Stimulated activated CD4-positive, alpha-beta T cell treated with anti-CD3 and anti-CD28 coated beads, Interleukin-4, amount 100 ng/mL, for 24 hours (primary cell): ENCODE measurements at places on chromosomes 6 and 20.

DNA sequence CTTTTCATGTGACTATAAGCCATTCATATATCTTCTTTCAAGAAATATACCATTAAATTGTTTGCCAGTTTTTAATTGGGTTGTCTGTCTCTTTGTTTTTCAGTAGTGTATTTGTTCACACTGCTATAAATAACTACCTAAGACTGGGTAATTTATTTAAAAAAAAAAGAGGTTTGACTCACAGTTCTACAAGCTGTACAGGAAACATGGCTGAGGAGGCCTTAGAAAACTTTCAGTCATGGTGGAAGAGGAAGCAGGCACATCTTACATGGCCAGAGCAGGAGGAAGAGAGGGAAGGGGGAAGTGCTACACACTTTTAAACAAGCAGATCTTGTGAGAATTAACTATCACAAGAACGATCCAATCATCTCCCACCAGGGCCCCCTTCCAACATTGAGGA, 255.3 kb downstream of the EPM2A start:
- no peak for DNase-seq

DNA sequence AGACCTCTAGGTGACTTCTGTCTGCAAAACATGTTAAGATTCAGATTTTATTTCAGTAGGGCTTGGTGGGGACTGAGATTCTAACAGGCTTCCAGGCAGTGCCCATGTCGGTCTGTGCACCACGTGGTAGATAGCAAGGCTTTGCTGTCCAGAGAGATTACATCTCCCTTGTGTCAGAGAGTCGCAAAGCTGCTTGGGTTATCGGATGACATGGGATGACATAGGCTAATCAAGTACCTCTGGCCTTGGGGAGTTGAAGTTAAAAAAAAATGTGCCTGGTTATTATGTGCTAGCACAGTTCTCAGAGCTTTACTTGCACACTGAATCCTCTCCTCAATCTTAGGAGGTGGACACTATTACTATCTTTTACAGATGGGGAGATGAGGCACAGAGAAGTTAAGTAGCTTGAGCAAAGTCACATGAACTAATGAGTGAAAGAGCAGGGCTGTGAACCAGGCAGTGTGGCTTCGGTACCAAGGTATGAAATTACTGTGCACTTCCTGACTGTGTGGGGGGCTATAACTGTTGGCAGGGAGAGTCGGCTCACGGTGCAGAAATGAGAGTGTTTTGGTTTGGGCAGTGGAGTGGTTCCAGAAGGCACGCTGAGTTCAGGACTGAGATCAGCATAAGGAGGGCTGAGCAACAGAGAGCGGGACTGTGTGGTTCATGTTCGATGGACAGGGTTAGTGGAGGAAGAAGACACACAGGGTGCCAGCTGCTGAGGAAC, 41.1 kb downstream of the FARS2 start:
- DNase-seq = peak; percentile 58

DNA sequence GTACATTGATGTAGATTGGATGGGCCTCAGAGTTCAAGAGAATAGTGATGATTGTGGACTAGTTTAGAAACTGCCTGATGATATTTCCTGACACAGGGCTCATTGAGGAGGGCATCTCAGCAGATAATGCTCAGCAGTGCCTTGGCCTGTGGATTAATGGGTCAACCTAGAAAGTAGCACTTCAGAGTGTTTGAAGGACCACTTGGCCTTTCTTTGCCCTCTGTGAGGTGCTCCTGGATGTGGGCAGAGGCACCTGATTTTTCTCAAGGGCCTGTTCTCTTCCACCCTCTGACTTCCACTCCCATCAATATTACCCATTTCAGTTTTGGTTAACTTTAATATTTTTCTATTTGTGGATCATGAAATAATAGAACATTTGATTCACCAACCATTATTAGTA, 270.6 kb upstream of the BMP2 start:
- no peak for DNase-seq

DNA sequence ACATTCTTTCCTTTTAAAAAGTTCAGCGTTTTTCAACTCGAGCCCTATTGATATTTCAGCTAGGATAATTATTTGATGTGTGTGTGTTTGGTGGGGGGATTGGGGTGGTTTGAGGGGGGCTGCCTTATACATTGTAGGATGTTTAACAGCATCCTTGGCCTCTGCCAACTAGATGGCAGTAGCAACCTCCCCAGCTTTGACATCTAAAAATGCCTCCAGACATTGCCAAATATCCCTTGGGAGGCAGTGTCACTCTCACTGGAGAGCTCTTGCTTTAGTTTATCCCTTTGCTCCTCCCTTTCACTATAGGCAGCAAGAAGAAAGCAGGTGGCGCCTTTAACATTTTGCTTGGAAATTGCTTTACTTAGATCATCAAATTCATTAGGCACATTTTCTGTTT, 14.6 kb upstream of the TP53TG5 start:
- no peak for DNase-seq

- no peak for DNase-seq
These were observed 27.9 kb downstream of the GHRH start for GRCh38 chr20:37233548-37234253.

- DNase-seq = no peak
These were observed 64.4 kb downstream of the TULP4 start for GRCh38 chr6:158376631-158377081.

DNA sequence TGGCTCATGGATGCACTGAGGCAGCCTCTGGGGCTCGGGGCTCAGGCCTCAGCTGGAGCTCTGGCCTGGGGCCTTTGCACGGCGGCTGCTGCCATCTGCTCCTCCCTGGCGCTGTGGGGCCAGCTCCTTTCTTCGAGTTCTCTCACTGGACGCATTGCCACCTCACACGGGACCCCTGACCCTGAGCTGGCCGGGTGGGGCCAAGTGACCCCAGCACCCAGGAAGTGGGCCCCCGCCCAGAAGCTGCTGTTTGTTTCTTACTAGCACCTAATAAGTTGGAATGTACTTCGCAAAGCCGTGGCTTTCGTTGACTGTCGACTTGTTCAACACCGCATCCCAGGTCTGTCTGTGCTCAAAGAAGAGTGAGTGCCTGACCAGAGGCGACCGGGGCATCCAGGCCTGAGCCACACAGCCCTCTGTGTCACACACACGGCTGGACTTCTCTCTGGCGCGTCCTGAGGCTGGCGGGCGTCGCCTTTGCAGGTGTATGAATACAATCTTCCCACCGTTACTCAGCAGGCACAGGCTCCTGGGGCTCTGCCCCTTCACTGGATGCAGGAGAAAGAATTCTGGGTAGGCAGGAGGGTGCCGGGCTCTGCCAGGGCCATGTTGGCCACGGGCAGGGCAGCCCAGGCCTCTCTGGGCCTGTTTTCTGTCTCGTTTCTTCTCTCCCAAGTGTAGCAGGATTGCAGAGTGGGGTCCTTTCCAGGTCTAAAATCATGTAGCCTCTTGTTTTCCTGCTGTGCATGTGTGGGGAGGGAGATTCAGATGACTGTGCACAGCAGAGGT, 112.9 kb downstream of the DLL1 start:
- no peak for DNase-seq

- no peak for DNase-seq
These were observed 243.9 kb downstream of the LY86 start for GRCh38 chr6:6832439-6832838.

DNA sequence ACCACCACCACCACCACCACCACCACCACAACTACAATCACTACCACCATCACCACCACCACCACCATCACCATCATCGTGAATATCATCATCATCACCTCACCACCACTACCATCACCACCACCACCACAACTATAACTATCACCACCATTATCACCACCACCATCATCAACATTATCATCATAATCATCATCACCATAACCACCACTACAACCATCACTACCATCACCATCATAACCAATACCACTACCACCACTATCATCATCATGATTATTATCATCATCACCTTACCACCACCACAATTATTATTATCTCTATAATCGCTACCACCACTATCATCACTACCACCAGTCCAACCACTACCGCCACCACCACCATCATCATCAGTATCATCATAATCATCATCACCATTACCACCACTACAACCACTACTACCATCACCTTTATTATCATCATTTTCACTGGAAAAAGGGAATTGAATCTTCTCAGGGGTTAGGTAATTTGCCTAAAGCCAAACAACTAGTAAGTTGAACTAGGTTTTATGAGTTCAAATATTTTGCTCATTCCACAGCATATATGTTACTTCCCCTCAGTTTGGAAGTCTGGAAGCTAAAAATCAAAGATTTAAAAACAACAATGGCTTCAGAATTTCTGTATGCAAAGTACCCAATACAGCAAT, 8.3 kb downstream of the RIPOR2 start:
- peak; percentile 44 for DNase-seq

DNA sequence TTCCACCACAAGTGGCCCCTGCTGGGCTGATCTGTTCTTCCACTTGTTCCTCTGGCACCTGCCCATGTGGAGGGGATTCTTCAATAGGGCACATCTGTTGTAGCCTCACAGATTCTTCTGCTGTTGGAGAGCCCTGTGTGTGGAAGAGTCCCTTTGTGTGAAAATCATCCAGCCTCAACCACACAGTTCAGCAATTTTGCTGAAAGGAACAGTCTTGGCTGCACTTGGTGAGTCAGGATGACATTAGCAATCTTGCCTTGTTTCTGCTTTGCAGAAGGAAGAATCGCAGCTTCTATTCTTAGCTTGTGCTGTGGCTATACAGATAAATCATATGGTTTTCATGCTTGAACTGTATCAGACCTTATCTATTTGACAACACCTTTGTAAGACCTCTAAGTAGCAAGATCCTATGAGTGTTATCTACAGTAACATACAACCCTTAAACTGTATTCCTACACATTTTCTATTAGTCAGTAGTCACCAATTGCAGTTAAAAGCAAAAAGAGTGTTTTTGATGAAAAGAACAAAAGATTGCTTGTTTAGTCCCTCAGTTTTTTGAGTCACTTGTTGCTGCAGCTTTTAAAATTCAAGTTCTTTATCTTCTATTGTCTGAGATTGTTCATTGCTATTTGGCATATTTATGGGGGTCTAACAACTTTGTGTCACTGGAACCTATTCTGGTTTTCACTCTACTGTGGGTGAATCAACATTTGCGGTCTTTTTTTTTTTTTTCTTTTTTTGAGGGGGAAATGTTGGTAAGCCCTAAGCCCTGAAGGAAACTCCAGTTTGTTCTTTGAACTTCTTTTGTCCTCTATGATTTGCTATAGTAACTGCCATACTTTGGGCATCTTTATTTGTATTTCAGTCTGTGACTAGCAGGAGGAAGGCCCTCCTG, 231.6 kb downstream of the TFAP2B start:
- DNase-seq = no peak

DNA sequence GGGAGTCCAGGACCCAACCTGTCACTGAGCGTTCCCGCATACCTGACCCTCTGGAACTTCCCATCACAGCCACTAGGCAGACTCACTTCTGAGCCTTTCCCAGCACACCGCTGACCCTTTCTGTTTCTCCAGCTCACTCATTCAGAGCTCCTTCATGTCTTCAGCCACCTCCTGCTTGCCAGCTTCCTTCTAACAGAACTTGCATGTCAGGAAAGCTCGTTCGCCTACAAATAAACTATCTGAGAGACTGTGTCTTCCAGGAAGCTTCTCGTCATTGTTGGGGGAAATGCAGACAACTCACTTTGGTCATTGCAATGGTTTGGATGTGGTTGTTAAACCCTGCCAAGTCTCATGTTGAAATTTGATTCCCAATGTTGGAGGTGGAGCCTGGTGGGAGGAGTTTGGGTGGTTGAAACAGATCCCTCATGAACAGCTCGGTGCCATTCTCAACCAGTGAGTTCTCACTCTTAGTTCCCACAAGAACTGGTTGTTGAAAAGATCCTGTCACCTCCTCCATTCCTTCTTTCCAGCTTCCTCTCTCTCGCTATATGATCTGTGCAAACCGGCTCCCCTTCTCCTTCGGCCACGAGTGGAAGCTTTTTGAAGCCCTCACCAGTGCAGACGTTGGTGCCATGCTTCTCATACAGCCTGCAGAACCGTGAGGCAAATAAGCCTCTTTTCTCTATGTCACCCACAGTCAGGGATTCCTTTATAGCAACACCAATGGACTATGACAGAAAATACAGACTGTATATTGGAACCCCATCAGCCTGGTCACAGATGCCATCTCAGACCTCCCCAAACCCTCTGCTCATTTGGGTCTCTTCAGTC, 1.4 kb upstream of the MUC21 start:
- DNase-seq = no peak

DNA sequence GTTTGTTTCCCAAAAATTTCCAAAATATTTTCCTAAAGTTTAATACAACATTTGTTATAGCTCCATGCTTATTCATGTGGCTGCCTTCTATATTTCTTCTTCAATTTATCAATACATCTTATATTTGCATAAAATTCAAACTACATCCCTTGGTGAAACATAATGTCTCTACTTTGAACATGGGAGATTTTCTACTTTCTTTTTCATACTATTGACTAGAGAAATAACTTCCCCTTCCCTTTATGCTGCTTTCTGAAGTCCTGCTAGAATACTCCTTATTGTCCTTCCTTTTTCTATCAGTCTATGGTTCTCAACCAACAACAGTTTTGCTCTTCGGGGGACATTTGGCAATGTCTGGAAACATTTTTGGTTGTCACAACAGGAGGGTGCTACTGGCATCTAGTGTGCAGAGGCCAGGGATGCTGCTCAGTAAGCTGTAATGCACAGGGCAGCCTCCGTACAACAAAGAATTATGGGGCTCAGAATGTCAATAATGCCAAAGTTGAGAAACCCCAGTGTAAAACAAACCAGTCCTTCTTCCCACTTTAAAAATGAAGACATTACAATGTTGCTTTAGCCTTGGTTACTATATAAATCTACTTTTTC, 29.9 kb downstream of the MKKS start:
- no peak for DNase-seq

GRCh38 chr20:49452011-49452482, 30.4 kb downstream of the KCNB1 start:
- DNase-seq = no peak

DNA sequence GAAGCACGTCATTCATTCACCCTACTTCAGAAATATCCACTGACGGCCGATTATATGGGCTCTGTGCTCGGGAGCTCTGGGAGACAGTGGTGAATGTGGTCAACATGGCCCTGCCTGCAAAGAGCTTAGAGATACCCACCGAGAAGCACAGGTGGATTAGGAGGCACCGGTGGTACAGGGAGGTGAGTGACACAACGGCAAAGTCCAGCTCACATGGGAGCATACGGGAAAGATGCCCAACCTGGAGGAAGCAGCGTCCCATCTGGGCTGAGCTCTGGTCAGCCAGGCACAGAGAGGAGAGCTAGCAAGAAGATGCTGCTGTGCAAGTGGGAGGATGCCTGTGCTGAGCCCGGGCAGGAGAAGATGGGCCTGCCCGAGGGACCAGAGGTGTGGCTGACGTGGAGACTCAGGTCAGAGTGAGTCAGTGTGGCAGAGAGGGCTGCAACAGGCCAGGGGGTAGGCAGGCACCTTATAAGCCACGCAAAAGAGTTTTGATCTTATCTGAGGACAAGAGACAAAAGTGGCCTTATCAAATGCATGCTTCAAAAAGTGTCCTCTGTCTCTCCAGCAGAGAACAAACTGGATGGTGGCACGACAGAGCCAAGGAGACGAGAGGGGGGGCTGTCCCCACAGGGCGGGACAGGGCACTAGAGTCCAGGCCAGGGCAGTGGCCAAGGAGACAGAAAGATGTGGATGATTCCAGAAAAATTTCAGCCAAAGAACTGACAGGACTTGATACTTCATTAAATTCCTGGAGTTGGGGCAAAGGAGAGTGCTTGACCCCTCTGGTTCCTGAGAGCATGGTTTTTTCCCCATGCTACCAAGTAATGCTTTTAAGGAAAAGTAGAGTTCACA, 214.6 kb upstream of the SNX9 start:
- no peak for DNase-seq

- no peak for DNase-seq
These were observed 74.5 kb upstream of the FRMD1 start for GRCh38 chr6:168153553-168153952.

- peak; percentile 38 for DNase-seq
These were observed 110.8 kb upstream of the MLN start for GRCh38 chr6:33914645-33915044.
